Smooth muscle cell of trachea (primary cell): ENCODE measurements at places on chromosomes 6 and 20. TPM values are rescaled to one million over a fixed set of nuclear protein-coding genes. Genes with fewer than 3 reads are reported as not detected.

Gene ACAT2
- 19.0 and 76.8 TPM in 2 replicates for total RNA-seq

Gene ANKRD66
- total RNA-seq: not detected in 2 replicates

Gene PMEPA1
- total RNA-seq: 0.29 and 0.33 TPM in 2 replicates

Gene ABHD16B
- not detected in 2 replicates for total RNA-seq

Gene SLC35D3
- not detected in 2 replicates for total RNA-seq

Gene GFRAL
- total RNA-seq: not detected in 2 replicates

Gene STMND1
- total RNA-seq: not detected in 2 replicates

Gene PNPLA1
- total RNA-seq: not detected in 2 replicates

Gene ADGRF4
- under 0.01 TPM in 1 of 2 replicates, not detected in the other for total RNA-seq

Gene NKX2-2
- total RNA-seq: not detected in 2 replicates

Gene CLVS2
- total RNA-seq: under 0.01 TPM in 1 of 2 replicates, not detected in the other

Gene TLDC2
- 0.15 TPM in 1 of 2 replicates, not detected in the other for total RNA-seq

Gene HLA-G
- total RNA-seq: 0.17 TPM in 1 of 2 replicates, not detected in the other

Gene SMIM29
- total RNA-seq: 36.9 and 39.7 TPM in 2 replicates

Gene EYA4
- 26.2 and 29.9 TPM in 2 replicates for total RNA-seq

Gene VGLL2
- not detected in 2 replicates for total RNA-seq

Gene GPANK1
- total RNA-seq: 13.2 and 20.9 TPM in 2 replicates

Gene SIGLEC1
- not detected in 2 replicates for total RNA-seq

Gene SLC2A10
- 38.0 and 90.1 TPM in 2 replicates for total RNA-seq

Gene TASP1
- 5.6 and 9.5 TPM in 2 replicates for total RNA-seq

Gene PLA2G7
- not detected in 2 replicates for total RNA-seq

Gene C6orf58
- 0.15 TPM in 1 of 2 replicates, not detected in the other for total RNA-seq

Gene CRIP3
- 0.44 TPM in 1 of 2 replicates, not detected in the other for total RNA-seq

Gene MCCD1
- total RNA-seq: not detected in 2 replicates

Gene C20orf204
- 0.99 and 1.3 TPM in 2 replicates for total RNA-seq

Gene EIF6
- total RNA-seq: 104 and 140 TPM in 2 replicates

Gene COQ3
- 3.3 and 11.3 TPM in 2 replicates for total RNA-seq

Gene PRRC2A
- total RNA-seq: 46.6 and 50.6 TPM in 2 replicates

Gene RFX6
- not detected in 2 replicates for total RNA-seq

Gene IL17F
- total RNA-seq: not detected in 2 replicates

Gene C6orf15
- not detected in 2 replicates for total RNA-seq

Gene CALHM5
- 5.5 and 6.3 TPM in 2 replicates for total RNA-seq

Gene NMBR
- total RNA-seq: not detected in 2 replicates

Gene LPA
- total RNA-seq: not detected in 2 replicates

Gene PBOV1
- total RNA-seq: not detected in 2 replicates

Gene SNAP25
- 9.6 and 19.5 TPM in 2 replicates for total RNA-seq

Gene ADGRB3
- total RNA-seq: under 0.01 and 0.15 TPM in 2 replicates

Gene OR12D3
- not detected in 2 replicates for total RNA-seq

Gene TNXB
- 7.7 and 77.6 TPM in 2 replicates for total RNA-seq

Gene SGK2
- 0.83 TPM in 1 of 2 replicates, not detected in the other for total RNA-seq

Gene HSPA1A
- total RNA-seq: 98.0 and 168 TPM in 2 replicates

Gene SNX21
- 153 and 201 TPM in 2 replicates for total RNA-seq

Gene SASH1
- 99.2 and 106 TPM in 2 replicates for total RNA-seq

Gene ZNF831
- not detected in 2 replicates for total RNA-seq

Gene PFDN4
- 61.0 and 163 TPM in 2 replicates for total RNA-seq

Gene HUS1B
- 0.99 and 1.2 TPM in 2 replicates for total RNA-seq
